ENCODE measurements at places on chromosomes 5 and 9.

- DNase-seq, result no peak
Measured at GRCh38 chr9:91986248-91986647, 36.2 kb upstream of the ROR2 start.

GRCh38 chr9:6473151-6473550 lies 60.2 kb downstream of the UHRF2 start:
- DNase-seq, result no peak

DNA sequence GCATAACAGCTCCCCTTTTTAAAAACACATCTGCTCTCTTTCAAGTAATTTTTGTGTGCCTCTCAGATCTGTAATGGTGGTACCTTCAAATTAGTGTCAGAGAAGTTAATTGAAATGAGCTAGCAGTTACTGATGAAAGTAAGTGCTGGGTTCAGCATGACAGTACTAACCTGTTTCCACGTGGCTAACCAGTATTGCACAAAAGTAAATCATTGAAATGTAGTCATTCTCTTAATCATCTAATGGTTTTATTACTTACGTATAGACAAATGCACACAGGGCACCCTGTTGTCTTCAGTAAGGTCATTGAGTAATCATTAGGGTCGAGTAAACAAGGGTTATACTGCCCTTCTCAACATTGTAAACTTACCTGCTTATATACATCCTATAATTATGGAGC lies 157.8 kb upstream of the PRR16 start:
- DNase-seq, result no peak

DNA sequence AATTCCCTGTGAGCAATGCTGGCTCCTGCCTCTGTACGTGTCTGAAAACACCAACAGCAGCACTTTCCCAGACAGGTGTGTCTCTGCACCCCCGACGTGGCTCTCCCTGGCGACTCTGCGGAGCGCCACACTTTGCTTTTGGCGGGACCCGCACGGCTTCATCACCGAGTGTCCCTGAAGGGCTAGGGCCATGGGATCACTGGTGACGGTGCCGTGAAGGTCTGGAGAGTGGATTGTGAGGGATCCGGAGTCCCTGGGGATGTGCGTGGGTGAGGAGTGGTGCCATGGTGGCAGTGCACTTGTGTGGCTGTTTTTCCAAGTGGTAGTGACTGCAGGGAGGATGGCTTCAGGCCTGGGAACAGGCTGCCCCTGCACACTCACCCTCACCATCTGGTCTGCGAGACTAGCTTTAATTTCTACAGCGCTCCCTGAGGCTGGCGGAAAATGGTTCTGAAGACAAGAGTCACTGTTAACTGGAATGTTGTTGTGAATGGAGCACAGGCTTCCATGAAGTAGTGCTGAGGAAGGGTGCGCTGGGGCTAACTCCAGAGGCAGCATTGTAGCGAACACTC lies 3.2 kb downstream of the NKD2 start:
- no peak for DNase-seq

GRCh38 chr9:135343837-135344522 lies 135.6 kb upstream of the PPP1R26 start:
- no peak for DNase-seq

- DNase-seq, result no peak
Measured at GRCh38 chr9:79184831-79185230, 386.9 kb upstream of the TLE4 start.

DNA sequence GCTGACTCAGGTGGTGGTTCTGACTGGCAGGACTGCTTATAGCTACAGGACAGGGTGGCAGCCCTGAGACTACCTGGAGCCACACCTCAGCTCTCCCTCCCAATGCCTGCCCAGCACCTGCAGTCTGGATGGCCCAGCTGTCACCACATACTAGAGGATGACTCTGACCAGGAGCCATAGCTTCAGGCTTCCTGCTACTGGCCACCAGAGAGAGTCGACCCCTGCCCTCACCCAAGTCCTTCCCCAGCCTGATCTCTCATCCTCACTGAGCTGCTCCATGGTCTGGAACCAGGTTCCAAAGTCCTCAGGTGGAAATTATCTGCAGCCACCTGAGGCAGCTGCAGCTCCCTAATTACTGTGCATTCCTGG lies 25.6 kb upstream of the TDRD7 start:
- DNase-seq, result no peak

GRCh38 chr5:99029172-99029571 lies 100.4 kb upstream of the CHD1 start:
- no peak for DNase-seq
